Stimulated activated CD8-positive, alpha-beta memory T cell treated with anti-CD3 and anti-CD28 coated beads, Interleukin-7, amount 100 ng/mL, for 24 hours (primary cell): ENCODE measurements at places on chromosomes 6 and 20.

- no peak for DNase-seq
Measured at GRCh38 chr6:160765412-160765811, 63.4 kb downstream of the PLG start.

DNA sequence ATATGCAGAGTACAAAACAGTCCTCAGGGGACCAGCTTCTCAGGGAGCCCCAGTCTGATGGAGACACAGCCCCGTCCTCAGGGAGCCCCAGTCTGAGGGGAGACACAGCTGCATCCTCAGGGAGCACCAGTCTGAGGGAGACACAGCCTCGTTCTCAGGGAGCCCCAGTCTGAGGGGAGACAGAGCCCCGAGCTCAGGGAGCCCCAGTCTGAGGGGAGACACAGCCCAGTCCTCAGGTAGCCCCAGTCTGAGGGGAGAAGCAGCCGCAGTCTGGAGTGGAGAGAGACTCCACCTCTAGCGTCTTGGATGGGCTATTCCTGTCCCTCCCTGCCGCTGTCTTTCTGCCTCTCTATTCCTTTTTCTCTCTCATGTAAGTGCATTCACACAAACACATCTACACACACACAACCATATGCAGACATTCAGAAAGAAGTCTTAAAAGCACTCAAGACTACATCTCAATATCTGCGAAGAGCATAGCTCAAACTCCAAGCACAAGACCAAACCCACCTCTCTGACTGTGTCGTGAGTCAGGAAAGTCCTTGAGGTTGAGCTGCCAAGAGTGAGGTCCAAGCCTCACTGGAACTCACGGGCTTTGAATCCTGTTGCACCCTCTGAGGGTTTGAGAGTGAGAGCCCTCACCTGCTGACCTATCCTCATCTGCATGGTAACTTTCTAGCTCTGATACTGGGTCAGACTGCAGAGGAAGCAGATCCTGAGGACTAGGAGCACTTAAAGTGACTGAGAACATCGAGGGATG lies 53.1 kb upstream of the SAYSD1 start:
- no peak for DNase-seq

DNA sequence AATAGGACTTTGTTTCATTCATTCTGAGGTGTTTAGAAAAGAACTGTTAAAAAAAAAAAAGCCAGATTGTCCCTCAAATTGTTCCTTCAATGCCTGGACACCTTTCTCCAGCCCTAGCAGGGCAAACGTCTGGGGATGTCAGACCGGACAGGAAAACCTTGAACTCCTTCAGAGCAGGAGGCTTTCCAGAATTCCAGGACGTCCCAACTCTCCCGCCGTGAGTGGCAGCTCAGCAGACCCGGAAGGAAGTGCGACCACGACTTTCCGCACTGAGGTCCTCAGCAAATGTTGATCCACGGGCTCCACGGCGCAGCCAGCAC lies 139.1 kb downstream of the DLL1 start:
- no peak for DNase-seq

- no peak for DNase-seq
Measured at GRCh38 chr6:163180874-163181541, 233.5 kb upstream of the QKI start.

DNA sequence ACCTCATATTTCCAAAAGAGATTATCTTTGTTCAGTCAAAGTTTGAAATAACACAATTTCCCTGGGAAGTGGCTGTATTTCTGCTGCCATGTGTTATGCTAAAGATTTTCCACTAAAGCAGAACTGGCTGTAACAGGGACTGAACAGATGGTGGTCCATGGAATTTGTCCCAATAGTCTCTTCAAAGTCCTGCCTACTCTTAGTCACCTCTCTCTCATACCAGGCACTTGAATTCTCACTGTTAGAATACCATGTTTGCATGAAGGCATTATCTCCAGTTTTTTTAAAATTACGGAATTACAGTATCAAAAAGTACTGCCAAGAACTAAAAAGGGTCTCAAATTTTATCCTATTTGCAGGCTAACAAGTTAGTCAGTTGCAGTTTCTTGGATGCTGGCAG lies 105.0 kb upstream of the HDDC2 start:
- no peak for DNase-seq
